Cardiac fibroblast (primary cell): ENCODE measurements at places on chromosomes 2 and 18.

DNA sequence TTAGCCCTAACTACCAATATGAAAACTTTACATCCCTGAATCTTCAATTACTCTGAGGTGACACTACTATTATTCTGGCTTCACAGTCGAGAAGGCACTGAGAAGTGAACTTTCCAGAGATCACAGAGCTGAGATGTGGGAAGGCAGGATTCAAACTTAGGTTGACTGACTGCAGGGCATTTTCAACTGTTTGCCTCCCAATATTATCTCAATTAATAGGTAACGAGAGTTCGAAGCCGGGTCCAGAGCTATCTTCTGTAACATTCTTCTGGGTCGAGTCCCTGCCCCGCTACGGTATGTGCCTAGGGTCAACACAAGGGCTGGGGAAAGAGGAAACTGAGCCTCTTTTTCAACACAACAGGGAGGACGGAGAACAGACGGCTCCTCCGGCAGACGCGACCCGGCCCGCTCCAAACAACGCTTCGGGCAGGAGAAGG is 740 bp downstream of the CHMP3 start:
- DNase-seq = no peak

GRCh38 chr18:26635466-26635865 is 87.1 kb upstream of the KCTD1 start:
- no peak for DNase-seq

DNA sequence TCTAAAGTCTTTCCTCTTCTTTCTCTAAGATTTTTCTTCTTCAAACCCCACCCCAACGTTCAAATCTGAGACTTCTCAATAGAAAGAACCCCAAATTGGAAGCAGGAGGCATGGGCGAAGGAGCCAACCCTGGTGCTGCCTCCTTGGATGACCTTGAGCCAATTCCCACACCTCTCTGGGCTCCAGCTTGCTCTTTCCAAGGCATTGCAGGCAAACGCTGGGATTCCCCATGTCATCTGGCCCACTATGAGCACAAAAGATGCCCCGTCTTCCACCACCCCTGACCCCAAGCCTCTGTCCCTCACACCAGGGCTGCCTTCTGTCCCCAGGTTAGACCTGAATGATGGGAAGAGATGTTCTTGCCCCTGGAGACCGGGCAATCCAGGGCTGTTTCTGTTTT is 57.0 kb downstream of the TTC32 start:
- no peak for DNase-seq

- DNase-seq = peak; percentile 72
Observed at GRCh38 chr2:68362069-68362468, 3.0 kb upstream of the PLEK start.

DNA sequence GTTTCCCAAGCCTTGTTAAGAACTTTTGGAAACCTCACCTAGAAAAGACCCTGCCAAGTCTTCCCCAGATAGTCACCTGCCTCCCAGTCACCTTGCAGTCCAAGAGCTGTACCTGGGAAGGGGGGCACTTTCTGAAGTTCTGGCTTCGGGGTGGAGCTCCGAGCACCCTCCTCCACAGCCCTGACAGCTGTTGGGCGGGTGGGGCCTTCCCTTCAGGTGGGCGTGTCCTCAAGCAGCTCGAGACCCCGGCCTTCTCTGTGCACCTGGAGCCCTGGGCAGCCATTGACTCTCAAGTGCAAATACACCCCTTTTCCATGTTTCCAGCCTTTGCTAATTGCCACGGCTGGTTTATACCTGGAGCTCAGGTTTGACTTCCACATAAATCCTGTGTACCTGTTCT is 37.0 kb upstream of the IGFBP5 start:
- no peak for DNase-seq

- DNase-seq = no peak
Observed at GRCh38 chr2:43276962-43277391, 50.6 kb upstream of the ZFP36L2 start.

GRCh38 chr2:5748946-5749345 is 56.8 kb downstream of the SOX11 start:
- no peak for DNase-seq

- peak; percentile 22 for DNase-seq
Observed at GRCh38 chr2:18169121-18169892, 290.8 kb downstream of the KCNS3 start.

- DNase-seq = no peak
Observed at GRCh38 chr2:224151161-224151560, 112.1 kb upstream of the SERPINE2 start.

GRCh38 chr2:220002251-220002650 is 374.8 kb downstream of the SLC4A3 start:
- DNase-seq = peak; percentile 11

DNA sequence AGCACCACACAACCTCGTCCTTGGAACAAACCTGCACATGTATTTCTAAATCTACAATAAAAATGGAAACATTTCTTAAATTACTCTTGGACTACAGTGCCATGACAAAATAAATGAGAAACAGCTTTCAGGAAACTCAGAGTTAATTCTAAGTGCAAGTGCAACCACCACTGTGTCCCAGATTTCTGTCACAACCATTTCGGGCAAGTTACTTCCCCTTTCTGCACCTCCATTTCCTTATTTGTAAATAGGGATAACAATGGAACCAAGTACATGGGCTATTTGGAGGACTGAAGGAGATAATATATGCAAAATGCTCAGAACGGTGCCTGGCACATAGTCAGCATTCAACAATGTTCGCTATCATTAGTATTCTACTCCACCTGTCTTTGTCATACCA is 93.2 kb downstream of the CACNB4 start:
- no peak for DNase-seq

- DNase-seq = no peak
Observed at GRCh38 chr2:201285499-201285898, 25.2 kb downstream of the CASP8 start.

- no peak for DNase-seq
Observed at GRCh38 chr2:241925277-241925676, 55.7 kb downstream of the RTP5 start.

GRCh38 chr18:39184176-39184575 is 1618.6 kb upstream of the CELF4 start:
- DNase-seq = no peak

- DNase-seq = peak; percentile 53
Observed at GRCh38 chr2:64018701-64019082, 536 bp downstream of the VPS54 start.

DNA sequence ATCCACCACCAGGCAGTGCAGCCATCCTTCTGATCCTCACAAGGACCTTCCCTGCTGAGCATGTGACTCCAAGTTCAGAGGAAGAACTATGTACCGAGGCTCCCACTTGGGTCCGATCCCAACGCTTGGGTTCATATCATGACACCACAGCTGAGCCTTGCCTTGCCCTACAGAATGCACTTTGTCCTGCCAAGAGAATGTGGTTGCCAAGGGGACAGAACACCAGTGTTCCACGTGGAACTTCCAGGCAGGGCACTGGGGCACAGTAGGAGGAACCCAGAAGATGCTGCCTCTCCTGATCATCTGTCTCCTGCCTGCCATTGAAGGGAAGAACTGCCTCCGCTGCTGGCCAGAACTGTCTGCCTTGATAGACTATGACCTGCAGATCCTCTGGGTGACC is at the start of gene TEX51:
Gene TEX51, plus strand, starts transcription at position 255 of the 400 bp plus-strand sequence. Its CDS starts 29 bp downstream, at position 284.
- no peak for DNase-seq

DNA sequence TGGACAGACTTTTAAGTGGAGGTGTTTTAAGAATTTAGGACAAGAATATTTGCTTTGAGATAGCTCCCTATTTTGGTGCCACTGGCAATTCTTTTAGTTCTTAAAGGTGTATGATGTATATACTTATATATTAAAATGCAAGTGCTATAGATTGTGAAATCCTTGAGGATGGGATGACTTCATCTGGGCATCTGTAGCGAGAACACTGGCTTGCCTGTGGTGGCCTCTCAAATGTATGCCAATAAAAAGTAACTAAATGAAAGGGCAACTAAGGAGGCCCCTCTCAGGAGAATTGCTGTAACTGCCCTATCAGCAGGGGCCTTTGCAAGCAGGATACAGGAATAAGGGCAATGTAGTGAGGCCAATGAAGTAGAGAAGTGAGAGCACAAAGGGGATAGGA is 2.6 kb upstream of the THUMPD2 start:
- DNase-seq = peak; percentile 18

- peak; percentile 37 for DNase-seq
Observed at GRCh38 chr2:20164734-20165478, 60.0 kb downstream of the SDC1 start.

DNA sequence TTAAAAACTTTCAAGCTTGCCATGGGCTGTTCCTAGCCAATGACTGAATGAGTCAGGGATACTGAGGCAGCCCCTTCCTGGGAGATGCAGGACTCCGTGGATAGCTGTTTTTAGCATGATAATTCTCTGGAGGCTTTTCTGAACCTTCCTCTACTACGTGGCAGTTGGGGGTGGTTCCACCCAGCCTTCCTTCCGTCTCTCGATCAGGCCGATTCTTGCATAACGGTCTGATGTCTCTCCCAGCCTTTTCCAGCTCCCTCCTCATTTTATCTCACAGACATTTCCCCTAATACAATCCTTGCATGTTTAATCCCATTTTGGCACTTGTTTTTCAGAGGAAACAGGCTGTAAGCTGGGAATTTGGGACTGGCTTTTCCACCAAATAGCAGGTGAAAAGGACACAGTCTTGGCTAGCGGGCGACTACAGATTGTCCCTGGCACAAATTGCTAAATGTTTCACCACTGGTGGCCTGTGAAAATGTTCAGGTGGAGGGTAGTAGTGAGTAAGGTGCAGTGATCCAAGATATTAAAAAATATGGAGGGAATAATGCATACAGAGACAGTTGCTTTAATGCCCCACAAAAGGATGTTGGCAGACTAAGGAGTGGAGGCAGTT is 21.0 kb upstream of the CTLA4 start:
- DNase-seq = peak; percentile 20

- no peak for DNase-seq
Observed at GRCh38 chr2:205169012-205169411, 513.3 kb upstream of the NRP2 start.

DNA sequence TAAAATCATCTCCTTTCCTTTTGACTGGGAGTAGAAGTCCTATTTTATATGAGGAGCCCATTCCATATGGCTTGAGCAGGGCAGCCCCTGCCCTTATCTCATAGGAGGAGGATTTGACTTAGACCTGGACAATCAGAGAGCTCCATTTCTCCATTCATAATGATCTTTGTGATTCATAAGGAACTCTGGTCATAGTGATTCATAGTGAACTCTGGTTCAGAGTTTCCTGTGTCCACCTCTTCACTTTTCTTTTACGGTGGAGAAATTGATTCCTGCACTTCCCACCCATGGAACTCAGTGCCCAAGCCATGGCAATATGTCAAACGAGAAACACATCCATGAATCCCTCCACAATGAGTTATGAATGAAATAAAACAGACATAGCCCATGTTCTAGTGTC is 12.8 kb upstream of the MYO3B start:
- DNase-seq = no peak

- peak; percentile 28 for DNase-seq
Observed at GRCh38 chr2:111209045-111209514, 88.4 kb downstream of the BCL2L11 start.

DNA sequence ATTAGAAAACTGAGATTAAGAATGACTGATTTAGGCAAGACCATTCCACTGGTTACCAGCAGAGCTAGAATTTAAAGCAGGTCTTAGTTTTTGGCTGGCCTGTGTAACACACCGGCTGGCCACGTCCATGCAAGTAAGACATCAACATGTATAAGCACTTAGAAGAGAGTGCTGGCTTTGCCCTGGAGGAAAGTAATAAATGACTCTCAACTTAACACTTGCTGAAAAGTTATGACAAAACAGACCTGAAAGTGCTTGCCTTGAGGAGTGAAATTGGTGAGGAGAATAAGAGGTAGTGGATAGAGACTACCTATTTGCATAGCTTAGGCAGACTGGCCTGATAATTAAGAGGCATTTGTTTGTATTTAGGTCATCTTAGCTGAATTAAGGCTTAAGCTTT is 165.7 kb upstream of the KCNJ3 start:
- no peak for DNase-seq

GRCh38 chr2:171530378-171530777 is 8.1 kb downstream of the CYBRD1 start:
- DNase-seq = no peak

GRCh38 chr2:3610881-3611505 is 16.1 kb downstream of the COLEC11 start:
- no peak for DNase-seq

- no peak for DNase-seq
Observed at GRCh38 chr2:76009484-76009883, 298.8 kb upstream of the GCFC2 start.

GRCh38 chr2:10369269-10370255 is 66.9 kb downstream of the HPCAL1 start:
- DNase-seq = no peak

- DNase-seq = peak; percentile 9
Observed at GRCh38 chr2:31075941-31076590, 62.2 kb downstream of the GALNT14 start.

DNA sequence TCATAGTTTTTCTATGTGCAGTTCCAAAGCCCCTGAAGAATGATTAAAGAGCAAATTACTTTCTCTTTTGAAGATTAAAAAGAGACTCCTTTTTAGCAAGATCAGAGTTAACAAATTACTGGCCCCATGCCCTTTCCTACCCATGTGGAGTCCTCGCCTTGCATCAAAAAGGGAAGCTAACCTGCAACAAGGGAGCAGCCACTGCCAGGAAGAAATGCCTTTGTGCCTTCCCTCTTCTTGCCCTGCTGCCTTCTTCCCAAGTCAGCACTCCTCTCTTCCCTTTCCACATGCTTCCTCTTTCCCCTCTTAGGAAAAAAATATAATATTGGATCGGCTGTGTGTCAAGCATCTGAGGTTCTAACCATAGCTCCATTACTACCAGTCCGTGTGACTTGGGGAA is 37.1 kb upstream of the CYP1B1 start:
- DNase-seq = no peak

GRCh38 chr18:50507120-50507590 is 52.7 kb upstream of the MAPK4 start:
- DNase-seq = peak; percentile 19

DNA sequence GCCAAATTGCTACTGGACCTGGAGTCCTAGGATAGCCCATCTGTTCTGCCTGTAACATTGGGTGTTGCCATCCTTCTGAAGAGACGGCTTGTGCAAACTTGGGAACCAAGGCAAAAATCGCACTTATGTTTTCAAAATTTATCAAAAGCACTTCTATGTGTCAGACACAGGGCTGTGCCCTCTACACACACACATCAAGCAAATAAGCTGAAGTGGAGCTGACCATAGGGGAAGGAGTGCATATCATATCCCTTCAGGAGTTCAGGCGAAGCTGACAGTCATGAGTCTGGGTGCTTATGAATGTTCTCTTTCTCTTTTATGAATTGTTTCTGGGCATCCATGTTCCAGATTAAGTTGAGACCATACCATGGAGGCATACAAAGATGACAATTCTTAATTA is 247.9 kb downstream of the CYRIA start:
- no peak for DNase-seq
